Pancreas (tissue), 10 donors: ENCODE measurements at places on chromosomes 12 and 14. TPM values are rescaled to one million over a fixed set of nuclear protein-coding genes. Genes with fewer than 3 reads are reported as not detected.

- H3K4me3 ChIP-seq = no peak overlapping the region
- H3K27me3 ChIP-seq = no peaks in the 10 kb centered on the region
- DNase-seq = no peak
- H3K27ac ChIP-seq = no peak overlapping the region
Observed at GRCh38 chr12:39931857-39932256, 174.0 kb downstream of the SLC2A13 start.

GRCh38 chr12:93407054-93407962 lies 29.6 kb downstream of the NUDT4 start:
- no peaks in the 10 kb centered on the region for H3K27me3 ChIP-seq
- no peak for DNase-seq
- H3K4me1 ChIP-seq = peaks cover 4% of the 10 kb centered on the region
- H3K27ac ChIP-seq = no peak overlapping the region
- no peaks in the 10 kb centered on the region for H3K36me3 ChIP-seq
- H3K4me3 ChIP-seq = no peak overlapping the region

- no peak for DNase-seq
- H3K27me3 ChIP-seq = no peaks in the 10 kb centered on the region
- no peak overlapping the region for H3K27ac ChIP-seq
- H3K4me1 ChIP-seq = no peaks in the 10 kb centered on the region
- H3K4me3 ChIP-seq = no peak overlapping the region
- no peaks in the 10 kb centered on the region for H3K36me3 ChIP-seq
Observed at GRCh38 chr14:74801396-74801795, 38.3 kb downstream of the YLPM1 start.

- no peaks in the 10 kb centered on the region for H3K36me3 ChIP-seq
- no peaks in the 10 kb centered on the region for H3K4me1 ChIP-seq
- no peak for DNase-seq
- peaks cover 4% of the 10 kb centered on the region for H3K27me3 ChIP-seq
- H3K4me3 ChIP-seq = no peak overlapping the region
- H3K27ac ChIP-seq = no peak overlapping the region
Observed at GRCh38 chr12:63266988-63267387, 116.0 kb upstream of the AVPR1A start.

GRCh38 chr14:74574090-74574433 lies 38.0 kb downstream of the LTBP2 start:
- H3K27me3 ChIP-seq = no peaks in the 10 kb centered on the region
- no peaks in the 10 kb centered on the region for H3K4me1 ChIP-seq
- no peaks in the 10 kb centered on the region for H3K36me3 ChIP-seq
- no peak overlapping the region for H3K4me3 ChIP-seq

The HPD gene
- total RNA-seq = 0.71 TPM

The LALBA gene
- total RNA-seq = not detected
